H1 (cell line): ENCODE measurements at places on chromosomes 1 and 21. TPM values are rescaled to one million over a fixed set of nuclear protein-coding genes. Genes with fewer than 3 reads are reported as not detected.

Gene VWA1
- total RNA-seq: 36.6 and 42.0 TPM in 2 replicates

Gene PIGR
- not detected in 2 replicates for total RNA-seq

Gene OLIG2
- 0.11 TPM in 1 of 2 replicates, not detected in the other for total RNA-seq

Gene EVI5
- 13.7 TPM in 2 replicates for total RNA-seq

Gene CYP4B1
- total RNA-seq: not detected in 2 replicates

DNA sequence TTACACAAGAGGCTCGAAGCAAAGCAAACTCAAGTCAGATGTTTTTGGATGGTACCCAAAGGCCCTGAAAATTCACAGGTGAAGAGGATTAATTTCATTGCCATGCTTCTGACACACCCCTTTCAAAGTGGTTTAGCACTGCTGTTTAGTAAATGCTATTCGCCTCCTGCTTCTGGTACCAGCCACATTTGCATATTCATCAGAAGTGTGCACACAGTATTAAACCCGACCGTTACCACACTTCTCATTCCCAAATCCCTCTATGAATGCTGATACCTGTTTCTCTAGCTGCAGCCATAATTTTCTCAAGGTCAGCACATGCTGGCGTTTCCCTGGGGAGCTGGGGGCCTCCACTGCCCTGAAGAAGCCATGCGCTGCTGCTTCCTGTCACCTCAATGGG, 179.8 kb upstream of the DAB1 start:
- no peaks in the 10 kb centered on the region for H3K27me3 ChIP-seq
- no peak overlapping the region for H3K27ac ChIP-seq
- peaks cover 12% of the 10 kb centered on the region for H3K4me1 ChIP-seq

- no peak for DNase-seq
- H3K36me3 ChIP-seq: no peaks in the 10 kb centered on the region
- 0 out of 2 replicates have a peak, but pooled peaks cover 2% of the 10 kb centered on the region for H3K4me1 ChIP-seq
- H3K27ac ChIP-seq: no peak overlapping the region
- H3K27me3 ChIP-seq: no peaks in the 10 kb centered on the region
- no peak overlapping the region for H3K4me3 ChIP-seq
Observed at GRCh38 chr21:38306433-38307141, 49.8 kb downstream of the KCNJ15 start.

GRCh38 chr1:96233422-96233821, 488.2 kb upstream of the PTBP2 start:
- H3K4me3 ChIP-seq: no peak overlapping the region
- no peak overlapping the region for H3K27ac ChIP-seq
- H3K4me1 ChIP-seq: no peaks in the 10 kb centered on the region
- H3K36me3 ChIP-seq: no peaks in the 10 kb centered on the region

- DNase-seq: no peak
- no peak overlapping the region for H3K27ac ChIP-seq
- no peaks in the 10 kb centered on the region for H3K4me1 ChIP-seq
- H3K4me3 ChIP-seq: no peak overlapping the region
Observed at GRCh38 chr1:110616587-110616986, 10.4 kb upstream of the KCNA2 start.

DNA sequence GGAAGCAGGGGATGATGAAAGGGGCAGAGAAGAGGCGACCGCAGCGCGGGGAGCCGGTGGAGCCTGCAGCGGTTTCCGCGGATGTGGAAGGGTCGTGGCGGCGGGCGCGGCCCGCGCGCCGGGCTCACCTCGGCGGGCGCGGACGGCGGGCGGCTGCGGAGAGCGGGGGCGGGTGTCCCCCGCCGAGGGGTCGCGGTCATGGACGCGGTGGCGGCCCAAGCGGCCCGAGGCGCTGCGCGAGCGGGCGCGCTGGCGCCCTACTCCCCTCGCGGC, 572 bp downstream of the LPGAT1 start:
- peak overlapping the region; percentile 74 for H3K4me3 ChIP-seq
- no peaks in the 10 kb centered on the region; the same call in 1 of the 2 replicates for H3K27me3 ChIP-seq
- H3K27ac ChIP-seq: no peak overlapping the region

DNA sequence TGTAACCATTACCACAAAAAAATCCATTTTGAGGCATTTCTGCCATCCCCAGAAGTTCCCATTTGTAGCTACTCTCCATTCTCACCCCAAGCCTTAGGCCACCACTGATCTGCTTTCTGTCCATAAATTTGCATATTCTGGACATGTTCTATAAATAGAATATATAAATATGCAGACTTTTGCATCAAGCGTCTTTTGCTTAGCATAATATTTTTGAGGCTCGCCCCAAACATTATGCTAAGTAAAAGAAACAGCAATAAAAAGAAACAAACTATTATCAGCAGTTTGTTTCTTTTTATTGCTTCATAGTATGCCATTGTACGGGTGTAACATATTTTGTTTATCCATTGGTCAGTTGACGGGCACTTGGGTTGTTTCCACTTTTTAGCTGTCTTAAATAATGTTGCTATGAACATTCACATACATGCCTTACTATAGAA, 7.9 kb downstream of the TFAP2E start:
- H3K36me3 ChIP-seq: no peaks in the 10 kb centered on the region
- H3K27ac ChIP-seq: no peak overlapping the region
- DNase-seq: no peak

DNA sequence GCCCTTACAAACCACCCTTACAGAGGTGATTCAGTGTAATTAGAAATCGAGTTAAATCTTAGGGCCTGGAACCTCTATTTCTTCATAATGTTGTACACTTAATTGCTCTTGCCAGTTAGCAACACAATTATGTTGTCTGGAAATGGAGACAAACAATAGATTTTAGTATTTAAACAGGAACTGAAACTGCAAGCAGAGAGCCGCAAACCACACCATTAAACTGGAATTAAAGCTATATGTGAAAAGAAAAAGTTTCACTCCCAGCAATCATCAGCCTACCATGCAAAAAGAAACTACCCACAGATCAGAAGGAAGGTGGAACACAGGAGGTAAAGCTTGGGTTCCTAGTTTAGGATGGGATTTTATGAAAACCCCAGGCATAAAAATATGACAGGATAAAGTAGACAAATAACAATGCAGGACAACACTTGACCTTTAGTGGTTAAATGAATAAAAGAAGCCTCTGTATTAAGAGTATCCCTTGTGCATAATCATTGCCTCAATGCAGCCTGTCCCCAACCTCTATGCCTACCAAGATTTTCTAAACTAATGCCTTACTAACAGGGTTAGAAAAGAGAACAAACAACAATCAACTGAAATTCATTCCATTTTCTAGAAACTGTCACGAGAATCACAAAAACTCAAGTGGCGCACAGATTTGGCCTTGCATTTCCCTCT, 304.3 kb upstream of the ESRRG start:
- DNase-seq: no peak
- H3K4me3 ChIP-seq: no peak overlapping the region
- no peaks in the 10 kb centered on the region for H3K4me1 ChIP-seq
- H3K36me3 ChIP-seq: no peaks in the 10 kb centered on the region

GRCh38 chr1:56200442-56200841, 378.9 kb downstream of the PLPP3 start:
- H3K36me3 ChIP-seq: no peaks in the 10 kb centered on the region
- no peak for DNase-seq
- H3K27ac ChIP-seq: no peak overlapping the region
- H3K4me3 ChIP-seq: no peak overlapping the region

- no peak overlapping the region for H3K27ac ChIP-seq
- H3K4me3 ChIP-seq: no peak overlapping the region
- no peak for DNase-seq
- no peaks in the 10 kb centered on the region for H3K27me3 ChIP-seq
- no peaks in the 10 kb centered on the region for H3K36me3 ChIP-seq
Observed at GRCh38 chr21:26788790-26789189, 56.4 kb downstream of the ADAMTS1 start.

DNA sequence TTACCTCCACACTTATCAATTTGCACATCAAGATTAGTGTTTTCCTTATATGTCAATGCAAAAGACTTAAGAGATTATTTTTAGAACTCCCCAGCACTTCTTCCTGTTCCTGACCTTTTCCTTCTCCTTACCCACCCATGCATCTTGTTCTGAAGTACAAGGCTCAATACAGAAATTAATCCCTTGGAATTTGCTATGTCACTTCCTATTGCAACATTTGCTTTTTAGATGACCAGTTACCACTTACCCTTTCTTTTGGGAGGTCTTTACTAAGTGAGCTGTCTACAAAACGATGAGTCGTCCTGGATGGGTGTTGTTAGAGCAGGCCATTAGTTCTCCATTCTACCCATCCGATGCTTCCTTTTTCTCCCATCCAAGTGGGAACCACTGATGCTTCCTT, 221.2 kb downstream of the FMN2 start:
- DNase-seq: no peak
- no peaks in the 10 kb centered on the region for H3K27me3 ChIP-seq
- H3K36me3 ChIP-seq: no peaks in the 10 kb centered on the region
- 0 out of 2 replicates have a peak, but pooled peaks cover 4% of the 10 kb centered on the region for H3K4me1 ChIP-seq
- no peak overlapping the region for H3K4me3 ChIP-seq

- H3K36me3 ChIP-seq: no peaks in the 10 kb centered on the region
- H3K4me3 ChIP-seq: no peak overlapping the region
- no peak for DNase-seq
- H3K27me3 ChIP-seq: no peaks in the 10 kb centered on the region
- H3K4me1 ChIP-seq: no peaks in the 10 kb centered on the region
Observed at GRCh38 chr1:81165963-81166362, 634.8 kb upstream of the ADGRL2 start.

DNA sequence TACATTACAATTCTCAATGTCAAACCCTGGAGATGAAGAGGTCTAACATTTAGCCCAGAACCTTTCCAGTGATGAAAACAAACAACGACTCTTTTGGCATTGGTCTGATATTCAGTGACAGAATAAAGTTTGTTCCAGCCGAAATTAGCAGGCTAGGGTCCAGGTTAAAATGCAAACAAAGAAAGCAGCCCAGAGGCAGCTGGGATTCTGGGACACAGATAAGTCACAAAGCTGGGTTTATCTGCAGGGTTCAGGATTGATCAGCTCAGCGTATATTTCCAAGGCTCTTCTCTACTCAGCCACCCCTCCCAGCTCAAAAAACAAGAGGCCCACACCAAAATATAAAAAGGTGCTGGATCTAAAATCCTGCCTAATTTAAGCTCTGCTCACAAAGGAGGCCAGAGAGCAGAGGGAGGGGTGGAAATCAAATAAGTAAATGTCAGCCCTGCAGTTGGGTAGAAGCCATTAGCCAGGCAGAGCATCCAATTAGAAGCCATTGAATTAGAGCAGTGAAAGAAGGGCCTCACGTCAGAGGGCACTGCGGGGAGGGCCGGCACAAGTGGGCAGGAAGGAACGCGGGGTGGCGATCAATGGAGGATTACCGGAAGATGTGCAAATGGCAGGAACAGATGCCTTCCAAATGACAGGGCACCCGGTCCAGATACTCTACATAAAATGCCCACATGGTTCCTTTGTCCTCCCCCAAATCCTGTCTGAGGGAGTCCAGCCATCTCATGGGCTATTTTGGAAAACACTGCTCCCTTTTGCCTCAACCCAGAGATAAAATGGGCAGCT, 3.2 kb upstream of the KLHDC8A start:
- no peak overlapping the region for H3K4me3 ChIP-seq
- no peak overlapping the region for H3K27ac ChIP-seq
- H3K27me3 ChIP-seq: no peaks in the 10 kb centered on the region
- peaks cover 7% of the 10 kb centered on the region for H3K4me1 ChIP-seq

DNA sequence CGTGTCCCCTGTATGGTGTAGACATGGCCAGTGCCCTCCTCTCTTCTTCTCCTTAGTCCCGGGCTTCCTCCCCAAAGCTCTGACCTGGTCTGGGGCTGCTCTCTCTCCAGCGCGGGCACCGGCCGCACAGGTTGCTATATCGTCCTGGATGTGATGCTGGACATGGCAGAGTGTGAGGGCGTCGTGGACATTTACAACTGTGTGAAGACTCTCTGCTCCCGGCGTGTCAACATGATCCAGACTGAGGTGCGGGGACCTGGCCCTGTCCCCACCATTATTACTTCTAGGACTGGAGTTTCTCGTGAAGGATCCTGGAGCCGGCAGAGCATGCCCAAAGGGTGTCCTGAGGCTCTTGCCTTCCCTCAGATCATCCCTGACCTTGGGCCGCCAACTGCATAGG, 78.9 kb downstream of the PTPRU start:
- H3K4me3 ChIP-seq: no peak overlapping the region
- H3K27ac ChIP-seq: no peak overlapping the region
- DNase-seq: no peak
- no peaks in the 10 kb centered on the region for H3K27me3 ChIP-seq
- H3K4me1 ChIP-seq: no peaks in the 10 kb centered on the region
